Chondrocyte (in vitro differentiated cells): ENCODE measurements at places on chromosomes 7 and 10. TPM values are rescaled to one million over a fixed set of nuclear protein-coding genes. Genes with fewer than 3 reads are reported as not detected.

Gene SLC26A5
- not detected in 3 replicates for total RNA-seq

GRCh38 chr10:49309691-49310411, 10.9 kb downstream of the C10orf71 start:
- no peak overlapping the region for H3K27ac ChIP-seq
- H3K36me3 ChIP-seq: no peaks in the 10 kb centered on the region
- no peak for DNase-seq
- no peaks in the 10 kb centered on the region for H3K4me1 ChIP-seq

Gene PLEKHS1
- not detected in 3 replicates for total RNA-seq

Gene CCDC172
- total RNA-seq: not detected in 3 replicates

DNA sequence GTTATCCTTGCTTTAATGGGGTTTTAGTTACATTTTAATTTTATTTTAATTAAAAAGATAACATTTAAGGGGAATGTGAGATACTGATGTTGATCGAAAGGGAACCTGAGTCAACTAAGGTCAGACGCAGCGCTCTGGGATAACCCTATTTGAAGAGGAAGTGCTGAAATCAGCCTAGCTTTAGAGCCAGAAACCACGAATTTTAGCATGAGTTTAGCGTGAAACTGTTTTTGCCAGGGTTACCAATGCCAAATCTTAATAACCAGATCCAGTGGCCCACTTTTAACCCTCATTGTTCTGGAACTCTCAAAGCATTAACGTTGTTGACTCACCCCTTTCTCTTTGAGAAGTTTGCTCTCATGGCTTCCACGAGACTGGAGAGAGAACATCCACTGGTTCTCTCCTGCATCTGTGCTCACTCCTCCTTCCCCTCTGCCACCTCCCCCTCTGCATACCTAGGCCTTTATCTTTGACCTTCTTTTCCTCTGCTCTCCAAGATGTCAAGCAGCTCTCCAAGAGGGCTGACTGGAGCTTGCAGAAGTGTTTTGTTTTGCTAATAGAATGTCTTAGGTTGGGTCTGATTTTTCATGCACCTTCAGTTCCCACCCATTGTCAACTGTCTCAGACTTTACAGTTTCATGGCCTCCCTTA, 198.3 kb upstream of the CELF2 start:
- peaks cover 49% of the 10 kb centered on the region for H3K4me1 ChIP-seq
- no peaks in the 10 kb centered on the region for H3K36me3 ChIP-seq
- DNase-seq: no peak
- H3K4me3 ChIP-seq: no peak overlapping the region
- H3K27me3 ChIP-seq: no peaks in the 10 kb centered on the region
- H3K27ac ChIP-seq: no peak overlapping the region

Gene TMEM270
- 0.25 TPM in 1 of 3 replicates, not detected in the others for total RNA-seq

DNA sequence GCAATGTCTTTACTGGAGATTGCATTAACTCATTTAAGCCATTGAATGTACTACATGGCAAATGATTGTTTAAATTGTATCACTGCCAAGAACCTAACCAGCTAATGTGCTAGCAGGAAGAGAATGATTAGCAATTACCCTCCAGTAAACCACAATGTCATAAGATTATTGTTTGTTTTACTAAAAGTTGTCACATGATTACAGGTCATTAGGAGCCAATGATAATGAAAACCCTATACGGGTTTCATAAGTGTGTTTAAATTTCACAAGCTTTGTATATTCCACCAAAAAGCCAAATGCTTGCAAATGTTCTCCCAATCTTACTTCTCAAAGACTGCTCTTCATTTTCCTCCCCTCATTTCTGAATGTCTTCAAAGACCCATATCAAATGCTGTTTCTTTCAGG, 76.5 kb upstream of the PPP1R3C start:
- no peak overlapping the region for H3K4me3 ChIP-seq
- no peak overlapping the region for H3K27ac ChIP-seq
- no peaks in the 10 kb centered on the region for H3K27me3 ChIP-seq
- peaks cover 39% of the 10 kb centered on the region for H3K4me1 ChIP-seq

Gene OR2A1
- total RNA-seq: not detected in 3 replicates

DNA sequence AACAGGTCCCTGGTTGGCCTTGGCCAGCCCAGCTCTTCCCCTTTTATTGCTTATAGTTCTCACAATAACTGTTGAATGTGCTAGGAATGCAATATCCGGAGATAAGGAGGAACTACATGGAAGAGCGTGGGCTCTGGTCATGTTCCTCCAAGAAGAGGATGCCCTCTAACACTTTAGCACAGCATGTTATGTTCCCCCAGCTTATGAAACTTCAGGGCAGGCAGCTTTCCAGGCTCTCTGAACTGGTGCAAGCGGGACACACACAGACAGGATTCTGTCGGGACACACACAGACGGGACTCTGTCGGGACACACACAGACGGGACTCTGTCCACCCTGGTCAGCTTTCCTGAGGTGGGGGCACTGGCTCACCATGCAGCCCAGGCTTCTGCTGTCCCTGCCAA, 141.6 kb downstream of the PKD1L1 start:
- H3K4me1 ChIP-seq: peaks cover 24% of the 10 kb centered on the region
- H3K36me3 ChIP-seq: no peaks in the 10 kb centered on the region
- no peaks in the 10 kb centered on the region for H3K27me3 ChIP-seq
- H3K27ac ChIP-seq: no peak overlapping the region
- DNase-seq: no peak

DNA sequence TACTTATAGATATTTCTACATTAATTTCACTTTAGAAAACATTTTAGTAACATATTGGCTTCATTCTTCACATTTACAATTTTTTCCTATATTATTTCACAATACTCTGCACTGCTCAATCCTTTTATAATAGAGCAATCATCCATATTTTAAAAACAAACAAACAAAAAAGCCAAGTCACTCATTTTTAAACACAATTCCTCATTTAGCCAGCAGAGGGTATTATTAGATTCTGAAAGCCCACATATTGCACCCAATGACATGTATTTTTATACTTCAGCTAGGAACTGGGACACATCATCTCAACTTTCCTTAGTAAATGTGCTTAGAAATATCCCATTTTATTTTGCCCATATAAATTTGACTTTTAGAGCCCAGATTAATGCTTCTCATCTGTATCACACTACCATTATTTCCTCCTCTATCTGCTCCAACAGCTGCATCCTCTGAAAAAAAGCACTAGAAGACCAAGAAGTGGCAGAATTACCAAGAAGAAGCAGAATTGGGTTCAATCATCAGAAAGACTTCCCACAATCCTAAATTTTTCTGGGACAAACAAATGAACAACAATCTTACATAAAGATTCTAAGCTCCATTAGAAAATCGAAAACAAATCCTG, 29.5 kb downstream of the CTNNA3 start:
- no peak overlapping the region for H3K4me3 ChIP-seq
- peaks cover 42% of the 10 kb centered on the region for H3K4me1 ChIP-seq
- no peak for DNase-seq

- H3K27me3 ChIP-seq: no peaks in the 10 kb centered on the region
- peak overlapping the region; percentile 21 for H3K4me3 ChIP-seq
- H3K36me3 ChIP-seq: no peaks in the 10 kb centered on the region
- H3K27ac ChIP-seq: no peak overlapping the region
Measured at GRCh38 chr10:68828833-68829232, 1.5 kb downstream of the STOX1 start.

Gene H2BK1
- total RNA-seq: not detected in 3 replicates

Gene FANK1
- total RNA-seq: 2.5 to 5.1 TPM (median 3.3 TPM) in 3 replicates
